ENCODE measurements at places on chromosomes 11 and 22.

DNA sequence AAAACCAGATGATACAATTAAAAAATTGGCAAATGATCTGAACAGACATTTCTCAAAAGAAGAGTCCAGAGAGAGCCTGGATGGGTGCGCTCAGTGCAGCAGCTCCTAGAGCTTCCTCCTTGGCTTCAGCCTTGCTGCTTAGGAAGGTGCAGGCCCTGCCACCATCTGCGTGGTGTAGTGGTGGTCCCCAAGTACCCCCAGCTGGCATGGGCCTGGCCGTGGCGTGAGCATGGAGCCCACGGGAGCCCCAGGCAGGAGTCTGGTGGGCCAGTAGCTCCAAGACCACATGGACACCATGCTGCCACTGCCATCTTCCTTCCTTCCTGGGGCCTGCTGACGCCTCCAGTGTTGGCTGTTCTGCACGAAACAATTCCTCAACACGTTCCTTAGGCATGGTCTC lies 20.5 kb downstream of the THY1 start:
- no peak for DNase-seq

DNA sequence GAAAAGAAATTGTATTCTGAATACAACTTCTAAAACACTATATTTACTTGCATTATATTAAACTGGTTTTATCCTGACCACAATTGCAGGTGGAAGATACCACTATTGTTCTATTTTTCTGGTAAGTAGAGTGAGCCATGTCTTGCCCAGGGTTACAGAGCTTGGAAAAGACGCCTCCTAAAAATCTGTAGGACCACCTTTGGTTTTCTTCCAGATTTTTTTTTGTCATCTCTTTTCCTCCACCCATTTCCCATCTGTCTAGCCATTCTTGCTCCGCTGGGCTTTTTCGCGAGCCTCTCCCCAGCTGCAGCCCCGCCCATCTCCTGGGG lies 294 bp upstream of the MTMR3 start:
- no peak for DNase-seq

GRCh38 chr11:76270389-76270788 lies 64.1 kb upstream of the WNT11 start:
- no peak for DNase-seq

DNA sequence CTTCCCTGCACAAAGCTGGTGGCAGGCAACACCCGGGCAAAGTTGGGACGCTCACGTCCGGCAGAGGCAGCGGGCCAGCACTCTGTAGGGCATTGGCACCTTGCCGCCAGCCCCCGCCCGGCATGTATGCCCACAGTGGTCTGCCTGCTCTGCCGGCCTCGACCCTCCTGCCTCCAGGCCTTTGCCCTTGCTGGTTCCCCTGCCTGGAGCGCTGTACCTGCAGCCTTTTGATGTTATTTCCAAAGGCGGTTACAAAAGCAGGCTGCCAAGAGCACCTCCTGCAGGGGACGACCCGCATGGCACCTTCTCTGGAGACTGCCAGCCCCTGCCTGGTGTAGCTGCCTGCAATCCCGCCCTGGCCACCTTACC lies 56.5 kb upstream of the SHISAL1 start:
- DNase-seq, result no peak

GRCh38 chr11:10592331-10592730 lies 23.9 kb upstream of the LYVE1 start:
- no peak for DNase-seq

- no peak for DNase-seq
Measured at GRCh38 chr11:35892166-35892565, 51.7 kb upstream of the LDLRAD3 start.

DNA sequence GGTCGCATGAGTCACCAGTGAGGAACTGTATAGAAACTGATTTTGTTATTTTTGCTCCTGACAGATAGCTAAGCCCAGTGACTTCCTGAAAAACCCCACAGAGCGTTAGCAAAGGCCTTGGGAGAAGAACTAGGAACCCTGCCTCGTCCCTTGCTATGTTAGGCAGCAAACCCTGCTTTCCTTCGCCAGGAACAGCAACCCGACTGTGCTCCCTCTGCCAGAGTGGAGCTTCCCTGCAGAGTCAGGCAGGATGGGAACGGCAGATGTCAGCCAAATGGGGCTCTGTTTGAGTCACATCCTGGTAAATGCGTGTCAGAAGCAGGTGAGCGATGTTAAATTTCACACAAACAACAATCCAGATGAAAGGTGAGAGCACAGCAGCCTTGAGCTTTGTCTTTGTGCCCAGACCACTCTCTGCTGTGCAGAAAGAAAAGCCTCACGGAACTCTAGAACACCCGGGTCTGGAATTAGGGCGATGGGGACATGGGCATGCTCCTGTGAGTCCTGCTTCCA lies 186.6 kb downstream of the ADAMTS15 start:
- DNase-seq, result peak; percentile 77

- DNase-seq, result no peak
Measured at GRCh38 chr11:120257346-120257745, 17.4 kb downstream of the POU2F3 start.

- DNase-seq, result no peak
Measured at GRCh38 chr11:134082990-134083389, 14.1 kb downstream of the JAM3 start.

- DNase-seq, result peak; percentile 19
Measured at GRCh38 chr22:26461188-26461810, 22.3 kb downstream of the HPS4 start.
